ENCODE measurements at places on chromosomes 4 and X.

GRCh38 chr4:30723201-30723955 lies 3.2 kb downstream of the PCDH7 start:
- peaks cover 39% of the 10 kb centered on the region for H3K27me3 ChIP-seq
- H3K4me3 ChIP-seq, result no peak overlapping the region
- DNase-seq, result no peak
- H3K36me3 ChIP-seq, result no peaks in the 10 kb centered on the region
- peaks cover 31% of the 10 kb centered on the region for H3K4me1 ChIP-seq
- no peak overlapping the region for H3K27ac ChIP-seq

DNA sequence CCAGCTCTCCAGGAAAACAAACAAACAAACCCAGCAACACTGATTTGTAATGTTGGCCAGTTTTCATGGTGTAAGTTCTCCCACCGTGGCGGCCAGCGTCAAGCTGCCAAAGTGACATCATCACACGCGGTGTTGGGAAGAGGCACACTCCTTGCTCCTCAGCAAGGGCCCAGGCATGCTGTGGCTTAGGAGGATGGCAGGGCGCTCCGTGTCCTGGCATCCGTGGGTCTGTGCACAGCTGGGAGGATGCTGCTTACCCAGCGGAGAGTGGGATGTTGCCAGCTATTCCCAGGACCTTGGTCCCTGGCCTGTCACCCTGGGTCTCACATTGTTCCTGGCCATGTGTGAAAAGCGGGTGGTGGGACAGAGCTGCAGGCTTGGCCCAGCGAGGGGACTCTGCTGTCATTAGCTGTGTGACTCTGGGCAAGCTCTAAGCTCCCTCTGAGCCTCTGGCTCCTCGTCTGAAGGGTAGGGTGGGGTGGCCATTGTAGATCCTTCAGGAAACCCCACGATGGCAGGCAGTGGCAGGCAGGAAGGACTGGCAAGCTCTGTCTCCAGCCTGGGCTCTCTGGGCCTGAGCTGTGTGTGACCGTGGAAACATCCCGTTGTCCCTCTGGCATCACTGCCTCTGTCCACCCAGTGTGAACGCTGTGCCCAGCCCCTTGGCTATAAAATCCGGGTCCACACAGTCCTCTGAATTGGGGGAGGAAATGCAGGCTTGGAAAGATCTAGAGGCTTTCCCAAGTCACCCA lies 10.8 kb downstream of the PSAPL1 start:
- H3K4me1 ChIP-seq, result no peaks in the 10 kb centered on the region
- H3K4me3 ChIP-seq, result no peak overlapping the region
- H3K36me3 ChIP-seq, result no peaks in the 10 kb centered on the region
- H3K27me3 ChIP-seq, result no peaks in the 10 kb centered on the region

DNA sequence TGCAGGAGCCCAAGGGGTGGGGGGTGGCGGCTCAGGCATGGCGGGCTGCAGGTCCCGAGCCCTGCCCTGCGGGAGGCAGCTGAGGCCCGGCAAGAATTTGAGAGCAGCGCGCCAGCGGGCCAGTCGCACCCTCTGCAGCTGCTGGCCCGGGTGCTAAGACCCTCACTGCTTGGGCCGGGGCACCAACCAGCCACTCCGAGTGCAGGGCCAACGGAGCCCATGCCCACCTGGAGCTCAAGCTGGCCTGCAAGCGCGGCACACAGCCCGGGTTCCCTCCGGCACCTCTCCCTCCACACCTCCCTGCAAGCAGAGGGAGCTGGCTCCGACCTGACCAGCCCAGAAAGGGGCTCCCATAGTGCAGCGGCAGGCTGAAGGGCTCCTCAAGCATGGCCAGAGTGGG lies 758.2 kb upstream of the INTU start:
- H3K4me1 ChIP-seq, result no peaks in the 10 kb centered on the region
- H3K36me3 ChIP-seq, result no peaks in the 10 kb centered on the region
- H3K27ac ChIP-seq, result no peak overlapping the region
- no peaks in the 10 kb centered on the region for H3K27me3 ChIP-seq

DNA sequence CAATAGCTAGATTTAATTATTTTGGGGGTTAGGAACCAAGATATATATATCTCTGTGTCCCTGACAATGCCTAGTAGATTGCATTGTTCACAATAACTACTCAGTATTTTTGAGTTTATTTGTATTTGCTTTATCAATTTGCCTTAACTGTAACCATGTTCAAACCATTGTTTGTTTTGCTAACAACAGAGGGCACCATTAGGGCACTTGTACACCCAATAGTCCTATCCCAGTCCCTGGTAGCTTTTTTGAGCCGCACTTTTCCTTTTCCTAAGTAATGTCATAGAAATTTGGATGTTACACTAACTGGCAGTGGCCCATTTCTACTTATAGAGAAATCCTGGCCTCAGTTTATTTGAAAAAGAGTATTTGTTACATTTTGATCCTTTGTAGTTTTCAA lies 575 bp upstream of the KLHL5 start:
- H3K4me3 ChIP-seq, result no peak overlapping the region
- H3K36me3 ChIP-seq, result no peaks in the 10 kb centered on the region
- H3K27me3 ChIP-seq, result no peaks in the 10 kb centered on the region
- no peak for DNase-seq
- no peaks in the 10 kb centered on the region for H3K4me1 ChIP-seq
- H3K27ac ChIP-seq, result no peak overlapping the region

DNA sequence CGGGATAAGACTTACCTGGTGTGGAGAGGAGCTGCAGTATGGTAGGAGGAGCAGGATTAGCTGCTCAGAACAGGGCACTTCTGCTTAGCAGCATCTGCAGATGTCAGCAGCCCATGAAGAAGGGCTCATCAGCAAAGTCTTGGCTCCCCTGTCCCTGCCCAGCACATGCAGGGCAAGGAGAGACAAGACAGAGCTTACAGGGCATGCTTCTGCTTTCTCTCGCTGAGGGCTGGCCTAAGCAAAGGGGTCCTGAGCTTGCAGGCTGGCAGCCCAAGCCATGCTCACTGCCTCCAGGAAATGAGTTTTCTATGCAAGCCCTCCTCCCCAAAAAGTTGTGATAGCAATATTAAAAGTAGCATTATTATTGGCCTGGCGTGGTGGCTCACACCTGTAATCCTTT lies 39.5 kb upstream of the TAPT1 start:
- H3K27me3 ChIP-seq, result no peaks in the 10 kb centered on the region
- H3K4me1 ChIP-seq, result no peaks in the 10 kb centered on the region
- no peak overlapping the region for H3K4me3 ChIP-seq
- DNase-seq, result no peak
- H3K36me3 ChIP-seq, result no peaks in the 10 kb centered on the region

- no peak overlapping the region for H3K27ac ChIP-seq
- H3K36me3 ChIP-seq, result no peaks in the 10 kb centered on the region
- no peak for DNase-seq
- H3K4me3 ChIP-seq, result no peak overlapping the region
- H3K27me3 ChIP-seq, result no peaks in the 10 kb centered on the region
- no peaks in the 10 kb centered on the region for H3K4me1 ChIP-seq
These were observed 570.4 kb downstream of the PRR32 start for GRCh38 chrX:127389900-127390299.

DNA sequence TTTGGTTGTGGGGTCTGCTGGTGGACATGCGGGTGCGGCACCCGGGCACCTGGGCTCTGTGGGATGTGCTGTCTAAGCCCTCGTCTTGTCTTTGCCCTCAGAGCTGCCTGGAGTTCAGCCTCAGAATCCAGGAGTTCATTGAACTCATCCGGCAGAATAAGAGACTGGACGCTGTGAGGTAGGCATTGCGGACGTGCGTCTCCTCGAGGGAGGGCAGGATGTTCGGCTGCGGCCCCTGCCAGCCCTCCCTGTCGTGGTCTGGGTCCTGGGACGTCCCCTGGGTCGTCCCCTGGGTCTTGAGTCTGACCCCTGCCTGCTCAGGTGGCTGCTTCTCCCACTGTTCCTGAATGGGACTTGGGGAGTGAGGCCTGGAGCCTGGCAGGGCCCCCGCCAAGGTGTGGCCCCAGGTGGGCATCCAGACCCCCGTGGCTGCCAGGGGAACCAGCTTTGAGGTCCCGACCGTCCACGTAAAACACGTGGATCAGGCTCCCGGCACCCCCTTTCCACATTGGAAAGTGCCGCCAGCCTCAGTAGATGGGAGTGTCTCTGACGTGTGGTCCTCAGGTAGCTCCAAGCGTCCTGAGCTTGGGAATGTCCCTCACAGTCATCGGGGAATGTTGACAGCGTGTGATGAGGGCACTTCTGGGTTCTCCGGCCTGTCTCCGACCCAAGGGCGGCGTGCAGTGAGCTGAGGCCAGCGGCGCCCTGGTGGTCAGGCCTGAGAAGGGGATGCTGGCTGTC lies 19.3 kb upstream of the UVSSA start:
- DNase-seq, result no peak
- H3K4me1 ChIP-seq, result peaks cover 70% of the 10 kb centered on the region
- no peak overlapping the region for H3K4me3 ChIP-seq
- H3K27ac ChIP-seq, result no peak overlapping the region
- H3K27me3 ChIP-seq, result no peaks in the 10 kb centered on the region

DNA sequence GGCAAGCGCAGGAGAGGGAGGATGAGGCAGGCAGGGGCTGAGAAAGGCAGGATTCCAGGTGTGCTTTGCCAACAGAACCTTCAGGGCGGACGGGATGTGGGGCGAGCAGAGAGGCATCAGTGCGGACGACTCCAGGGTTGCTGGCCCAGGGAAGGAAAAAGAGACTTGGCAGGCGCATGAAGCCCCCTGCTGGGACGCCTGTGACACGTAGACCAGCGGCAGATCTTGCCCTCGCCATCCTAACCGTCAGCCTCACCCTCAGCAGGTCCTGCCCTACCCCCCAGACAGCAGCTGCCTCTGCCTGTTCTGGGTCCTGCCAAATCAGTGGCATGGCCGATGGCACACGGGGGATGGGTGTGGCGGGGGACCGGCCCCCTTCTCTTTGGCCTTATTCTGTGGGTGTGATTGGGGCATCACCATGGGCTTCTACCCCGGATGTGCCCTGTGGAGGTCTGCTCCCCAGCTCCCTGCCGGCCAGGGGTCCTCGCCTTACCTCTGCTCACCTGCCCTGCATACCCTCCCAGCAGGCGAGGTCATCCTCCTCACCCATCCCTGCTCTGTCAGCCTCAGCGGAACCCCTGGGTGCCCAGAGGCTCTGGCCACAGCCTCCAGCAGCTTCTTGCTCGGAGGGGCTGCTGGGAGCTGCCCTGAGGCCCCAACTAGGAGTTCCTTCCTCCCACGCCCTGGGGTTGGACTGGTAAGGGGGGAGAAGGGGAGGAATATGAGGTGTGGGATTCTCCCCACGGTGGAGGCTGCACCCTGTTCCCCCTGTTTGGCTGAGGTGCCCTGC lies 2.9 kb upstream of the SH3BP2 start:
- peaks cover 84% of the 10 kb centered on the region for H3K4me1 ChIP-seq
- no peak overlapping the region for H3K4me3 ChIP-seq
- H3K27me3 ChIP-seq, result no peaks in the 10 kb centered on the region
- no peak overlapping the region for H3K27ac ChIP-seq
- no peak for DNase-seq

GRCh38 chr4:148030193-148030873 lies 298.4 kb downstream of the ARHGAP10 start:
- no peaks in the 10 kb centered on the region for H3K27me3 ChIP-seq
- H3K27ac ChIP-seq, result no peak overlapping the region
- no peaks in the 10 kb centered on the region for H3K4me1 ChIP-seq
- H3K36me3 ChIP-seq, result no peaks in the 10 kb centered on the region
- no peak overlapping the region for H3K4me3 ChIP-seq

DNA sequence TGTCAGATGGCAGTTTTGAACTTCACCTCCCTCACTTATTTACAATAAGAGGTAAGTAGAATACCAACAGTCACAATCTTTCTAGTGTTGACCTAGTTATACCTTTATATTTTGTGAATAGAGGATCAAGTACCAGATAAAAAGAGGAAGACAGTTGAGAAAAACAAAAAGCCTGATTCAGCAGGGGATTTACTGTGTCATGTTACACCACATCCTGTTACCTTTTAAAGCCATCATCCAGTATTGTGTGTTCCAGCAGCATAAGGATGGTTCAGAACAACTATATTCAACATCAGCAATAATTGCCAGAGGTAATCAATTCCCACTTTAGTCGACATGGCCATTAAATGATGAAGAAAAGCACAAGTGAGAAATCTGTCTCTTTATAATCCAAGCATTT lies 21.3 kb upstream of the CXCL6 start:
- H3K27me3 ChIP-seq, result no peaks in the 10 kb centered on the region
- no peaks in the 10 kb centered on the region for H3K4me1 ChIP-seq
- no peak overlapping the region for H3K27ac ChIP-seq

- peaks cover 13% of the 10 kb centered on the region for H3K4me1 ChIP-seq
- no peaks in the 10 kb centered on the region for H3K27me3 ChIP-seq
- no peaks in the 10 kb centered on the region for H3K36me3 ChIP-seq
These were observed 11.6 kb downstream of the JAKMIP1 start for GRCh38 chr4:6188687-6189305.

DNA sequence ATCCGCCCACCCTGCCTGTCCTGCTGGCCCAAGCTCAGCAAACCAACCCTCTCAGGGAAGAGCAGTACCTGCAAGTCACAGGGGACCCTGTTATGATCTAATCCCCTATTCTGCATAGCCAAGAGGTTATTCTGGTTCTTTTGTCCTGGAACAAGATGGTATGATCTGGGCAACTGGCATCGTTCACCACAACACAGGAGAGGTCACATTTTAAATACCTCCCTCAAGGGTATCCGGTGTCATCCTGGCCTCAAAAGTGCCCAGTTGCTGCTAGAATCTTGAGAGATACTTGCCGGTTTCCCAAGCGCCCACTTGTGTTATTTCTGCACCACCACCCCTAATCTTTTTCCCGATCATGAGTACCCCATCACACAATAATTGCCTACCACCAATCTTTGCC lies 497.5 kb downstream of the BCOR start:
- H3K4me1 ChIP-seq, result no peaks in the 10 kb centered on the region
- no peak overlapping the region for H3K4me3 ChIP-seq
- H3K27me3 ChIP-seq, result no peaks in the 10 kb centered on the region

DNA sequence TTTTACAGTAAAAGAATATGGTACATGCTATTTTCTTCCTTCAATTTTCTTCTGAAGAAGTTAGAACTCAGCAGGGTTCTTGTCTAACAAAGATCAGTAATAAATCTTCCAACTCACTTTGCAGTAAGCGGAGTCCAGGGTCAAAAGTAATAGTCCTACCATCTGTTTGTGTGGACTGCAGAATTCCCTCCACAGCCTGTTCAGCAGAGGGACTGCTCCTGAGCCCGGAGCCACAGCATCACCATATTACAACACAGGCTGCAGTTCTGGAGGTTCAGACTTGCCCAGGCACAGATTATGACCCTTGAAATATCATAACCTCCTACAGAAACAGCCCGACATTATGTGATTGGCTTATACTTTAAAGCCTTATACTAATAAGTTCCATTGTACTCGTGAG lies 10.3 kb downstream of the FHDC1 start:
- no peaks in the 10 kb centered on the region for H3K4me1 ChIP-seq
- no peak for DNase-seq
- H3K27ac ChIP-seq, result no peak overlapping the region
- no peaks in the 10 kb centered on the region for H3K36me3 ChIP-seq
- no peaks in the 10 kb centered on the region for H3K27me3 ChIP-seq

DNA sequence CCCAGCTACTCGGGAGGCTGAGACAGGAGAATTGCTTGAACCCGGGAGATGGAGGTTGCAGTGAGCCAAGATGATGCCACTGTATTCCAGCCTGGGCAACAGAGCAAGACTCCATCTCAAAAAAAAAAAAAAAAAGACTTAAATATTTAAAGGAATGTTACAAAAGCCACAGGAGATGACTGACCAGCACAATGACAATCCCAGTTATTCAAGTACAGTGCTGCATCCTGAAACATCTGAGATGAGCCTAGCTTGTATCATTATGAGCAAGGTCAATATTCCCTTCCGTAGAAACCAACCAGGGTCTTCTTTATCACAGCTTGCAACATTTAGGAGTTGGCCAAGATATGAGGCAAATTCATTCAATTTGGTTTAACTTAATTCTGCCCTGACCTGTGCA lies 38.6 kb downstream of the LNX1 start:
- H3K27me3 ChIP-seq, result no peaks in the 10 kb centered on the region
- H3K27ac ChIP-seq, result no peak overlapping the region
- no peak for DNase-seq
- H3K4me3 ChIP-seq, result no peak overlapping the region
- H3K4me1 ChIP-seq, result no peaks in the 10 kb centered on the region
